ENCODE measurements at places on chromosomes 6 and 20.

DNA sequence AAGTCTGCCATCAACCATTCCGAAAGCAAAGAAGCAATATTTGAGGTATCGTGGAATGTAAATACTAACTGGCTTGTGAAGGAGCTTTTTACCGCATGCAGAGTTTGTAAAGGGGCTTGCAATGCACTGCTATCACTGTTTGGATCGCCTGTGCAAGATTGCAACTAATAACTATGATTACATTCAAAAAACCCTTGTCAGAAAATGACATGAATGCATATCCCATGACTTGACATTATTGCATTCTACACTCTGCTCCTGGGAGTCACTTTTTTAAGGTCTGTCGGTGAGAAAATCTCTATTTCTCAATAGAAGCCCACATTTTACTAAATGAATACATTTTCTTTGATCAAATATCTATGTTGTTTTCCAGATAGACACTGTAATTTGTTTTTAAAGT, 335.4 kb upstream of the SPTLC3 start:
- no peak for DNase-seq

- DNase-seq = no peak
These were observed 136.8 kb downstream of the OLIG3 start for GRCh38 chr6:137357263-137357947.

DNA sequence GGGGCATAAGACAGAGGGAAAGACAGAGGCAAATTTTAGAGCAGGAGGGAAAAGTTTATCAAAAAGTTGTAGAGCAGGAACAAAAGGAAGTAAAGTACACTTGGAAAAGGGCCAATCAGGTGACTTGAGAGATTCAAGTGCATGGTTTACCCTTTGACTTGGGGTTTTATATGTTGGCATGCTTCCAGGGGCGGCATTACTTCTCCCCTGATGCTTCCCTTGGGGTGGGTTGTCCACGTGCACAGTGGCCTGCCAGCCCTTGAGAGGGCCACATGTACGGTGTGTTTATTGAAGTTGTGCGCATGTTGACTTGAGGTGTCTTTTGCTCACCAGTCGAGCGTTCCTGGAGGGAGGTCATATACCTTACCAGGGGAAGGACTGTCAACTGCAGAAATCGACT, 259.5 kb upstream of the JARID2 start:
- DNase-seq = no peak

GRCh38 chr6:136108361-136108945, 141.7 kb downstream of the MTFR2 start:
- no peak for DNase-seq

GRCh38 chr20:52972190-52972937, at the start of gene TSHZ2:
Gene TSHZ2, plus strand, starts transcription at chr20:52972358. Its CDS starts 936 bp downstream, at chr20:52973294.
- DNase-seq = peak; percentile 1

GRCh38 chr6:101085327-101085726, 204.2 kb upstream of the ASCC3 start:
- DNase-seq = no peak

DNA sequence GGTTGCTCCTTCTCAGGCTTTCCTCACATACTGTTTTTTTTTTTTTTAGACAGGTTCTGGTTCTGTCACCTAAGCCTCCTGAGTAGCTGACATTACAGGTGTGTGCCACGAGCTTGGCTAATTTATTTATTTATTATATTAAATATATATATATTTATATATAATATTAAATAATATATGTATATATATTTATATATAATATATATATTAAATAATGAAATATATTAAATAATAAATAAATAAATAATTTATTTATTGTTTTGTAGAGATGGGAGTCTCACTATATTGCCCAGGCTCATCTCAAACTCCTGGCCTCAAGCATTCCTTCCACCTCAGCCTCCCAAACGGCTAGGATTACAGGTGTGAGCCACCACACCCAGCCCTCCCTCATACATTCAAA, 28.3 kb upstream of the SLC9A8 start:
- DNase-seq = no peak

DNA sequence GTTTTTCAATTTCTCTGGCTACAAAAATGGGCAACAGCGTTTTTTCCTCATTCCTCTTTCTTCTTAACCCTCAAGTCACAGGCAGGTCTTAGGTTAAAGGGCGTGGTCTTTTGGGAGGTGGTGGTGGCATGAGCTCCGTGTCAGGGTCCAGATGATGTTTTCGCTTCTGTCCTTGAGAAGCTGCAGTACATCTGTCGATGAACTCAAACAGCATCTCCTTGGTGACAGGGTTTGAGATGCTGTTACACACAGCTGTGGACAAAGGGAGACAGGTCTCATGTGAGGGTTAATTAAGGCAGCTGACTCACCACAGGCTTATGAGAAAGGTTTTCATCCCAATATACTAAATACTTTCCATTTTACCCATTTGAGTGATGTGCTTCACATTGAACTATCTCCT, 350.8 kb downstream of the RNGTT start:
- no peak for DNase-seq

DNA sequence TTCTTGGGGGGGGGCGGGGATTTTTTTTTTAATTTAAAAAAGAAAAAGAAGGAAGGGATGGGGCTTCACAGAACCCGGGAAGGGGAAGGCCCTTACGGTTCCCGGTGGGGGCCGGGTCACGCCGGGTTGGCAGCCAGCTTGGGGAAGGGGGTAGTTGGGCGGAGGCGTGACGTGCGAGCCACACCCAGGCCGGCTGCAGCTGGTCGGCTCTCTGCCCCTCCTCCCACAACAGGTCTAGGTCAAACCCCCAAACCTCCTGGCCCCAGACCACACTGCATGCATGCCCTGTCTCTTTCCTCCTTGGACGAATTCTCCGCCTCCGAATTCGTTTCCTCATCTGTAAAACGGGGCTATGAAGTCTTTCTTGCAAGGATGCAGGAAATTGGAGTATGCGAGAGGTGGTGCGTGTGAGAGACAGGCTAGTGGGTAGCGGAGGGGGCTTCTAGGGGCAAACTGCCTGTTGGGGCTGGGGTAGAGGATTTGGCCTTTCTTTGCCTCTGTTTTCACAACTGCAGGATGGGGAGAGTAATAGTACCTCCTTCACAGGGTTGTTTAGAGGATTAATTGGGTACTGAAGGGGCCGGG, 828 bp downstream of the HCK start:
- DNase-seq = no peak

DNA sequence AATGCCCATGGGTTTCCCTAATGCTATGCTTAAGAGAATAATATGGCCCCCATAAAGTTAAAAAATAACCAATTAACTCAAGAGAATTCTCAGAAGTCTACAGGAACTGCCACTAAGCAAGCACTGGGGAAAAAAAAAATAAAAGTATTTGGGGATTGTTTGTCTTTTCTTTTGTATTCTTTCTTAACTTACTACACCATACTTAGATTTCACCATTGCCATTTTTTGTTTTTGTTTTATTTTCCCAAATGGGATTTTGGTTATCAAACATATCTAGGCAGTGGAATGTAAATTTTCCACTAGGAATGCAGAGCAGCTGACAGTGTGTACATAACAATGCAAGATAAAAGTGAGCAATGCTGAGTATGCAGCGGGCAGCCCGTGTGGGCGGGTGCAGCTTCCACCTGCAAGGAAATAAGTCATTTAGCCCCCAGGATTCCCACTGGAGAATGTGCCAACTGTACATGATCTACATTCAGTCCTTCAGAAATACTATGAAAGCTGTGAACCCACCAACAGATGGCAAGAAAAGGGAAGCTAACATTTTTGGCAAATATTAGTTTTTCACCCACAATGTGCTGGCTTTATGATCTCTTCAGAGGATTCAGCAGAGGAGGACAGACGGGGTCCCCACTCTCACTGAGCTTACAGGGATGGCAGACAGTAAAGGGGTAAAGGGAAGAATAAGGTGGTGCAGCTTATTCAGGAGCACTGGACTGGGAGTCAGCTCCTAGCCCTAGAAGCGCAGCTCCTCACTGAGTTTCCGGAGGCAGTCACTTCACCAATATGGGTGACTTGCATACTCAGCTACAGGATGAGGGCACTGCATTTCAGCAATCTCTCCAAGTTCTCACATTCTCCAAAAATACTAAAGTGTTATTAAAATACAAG, 44.4 kb downstream of the DCDC2 start:
- no peak for DNase-seq

DNA sequence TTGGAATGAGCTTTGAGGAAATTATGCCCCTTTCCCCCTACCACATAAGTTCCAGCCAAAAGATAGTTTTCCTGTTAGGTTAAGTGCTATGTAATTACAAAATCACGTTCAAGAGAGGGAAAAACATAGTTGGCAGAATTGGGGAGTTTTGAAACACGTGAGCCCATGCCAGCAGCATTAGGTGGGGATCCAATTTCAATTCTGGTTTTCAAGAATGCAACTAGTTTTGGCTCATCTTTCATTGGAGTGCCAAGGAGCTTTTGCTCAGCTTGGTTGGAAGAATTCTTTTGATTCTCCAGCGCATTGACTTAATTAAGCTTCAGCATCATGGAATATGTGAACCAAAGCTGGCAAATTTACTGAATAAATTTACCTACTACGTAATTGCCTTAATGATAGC, 95.9 kb downstream of the SAMD5 start:
- no peak for DNase-seq

DNA sequence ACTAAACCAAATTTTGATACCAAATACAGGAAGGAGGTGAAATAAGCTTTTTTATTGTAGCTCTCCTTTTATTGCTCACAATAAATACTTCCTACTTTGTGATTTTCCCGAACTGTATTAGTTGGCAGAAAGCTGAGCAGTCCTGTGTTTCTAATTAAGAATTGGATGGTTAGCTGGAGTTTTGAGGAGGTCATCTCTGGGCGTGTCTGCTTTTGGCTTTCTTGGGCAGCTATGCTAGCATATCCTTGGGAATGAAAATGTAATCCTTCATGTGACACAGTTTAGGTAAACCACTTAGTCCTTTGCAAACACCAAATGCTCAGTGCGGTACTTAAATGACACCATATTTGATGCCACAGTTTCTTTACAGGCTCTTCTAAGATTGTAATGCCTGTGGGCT, 67.5 kb downstream of the MTHFD1L start:
- no peak for DNase-seq

- DNase-seq = no peak
These were observed 285.7 kb downstream of the BTBD9 start for GRCh38 chr6:38354037-38354381.

- DNase-seq = no peak
These were observed 308.1 kb downstream of the EPM2A start for GRCh38 chr6:145427232-145427631.

DNA sequence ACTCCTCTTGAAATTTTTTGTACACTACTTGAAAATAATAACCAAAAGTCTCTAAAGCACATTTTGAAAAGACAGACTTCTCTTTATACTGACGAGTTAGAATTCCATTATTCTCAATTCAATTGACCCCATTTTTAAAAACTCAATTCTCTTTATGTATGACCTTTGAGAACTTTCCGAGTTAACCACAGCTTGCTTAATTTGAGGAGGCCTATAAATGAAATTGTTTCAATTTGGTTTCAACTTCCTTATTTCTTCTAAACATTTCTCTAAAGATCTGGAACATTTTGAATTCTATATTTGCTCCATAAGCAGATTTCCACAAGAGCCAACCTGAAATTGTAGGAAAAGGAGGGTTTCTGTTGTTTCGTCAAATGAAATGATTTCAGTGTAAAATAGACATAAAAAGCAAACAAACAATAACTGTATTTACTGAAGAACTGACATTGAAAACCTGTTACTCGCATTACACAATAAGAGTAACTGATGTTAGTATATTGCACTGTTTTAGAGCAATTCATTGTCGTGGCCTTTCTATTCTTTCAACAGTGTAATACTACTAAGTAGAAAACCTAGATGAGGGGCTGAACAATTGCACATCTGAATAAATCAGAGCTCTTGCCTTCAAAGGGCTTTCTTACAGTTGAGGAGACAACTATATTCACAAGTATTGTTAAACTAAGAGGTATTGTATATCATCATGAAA, 223.6 kb downstream of the HIVEP2 start:
- DNase-seq = no peak

All from anterior cingulate cortex (tissue), 58 donors.